Amygdala (tissue), 56 donors: ENCODE measurements at places on chromosomes 5 and 9.

- DNase-seq = no peak
Measured at GRCh38 chr5:2465383-2465782, 286.1 kb downstream of the IRX2 start.

GRCh38 chr5:95809414-95809960 is 13.0 kb downstream of the GLRX start:
- peak; percentile 15 for DNase-seq

GRCh38 chr5:18202164-18202563 is 567.9 kb downstream of the TAF11L14 start:
- DNase-seq = no peak

DNA sequence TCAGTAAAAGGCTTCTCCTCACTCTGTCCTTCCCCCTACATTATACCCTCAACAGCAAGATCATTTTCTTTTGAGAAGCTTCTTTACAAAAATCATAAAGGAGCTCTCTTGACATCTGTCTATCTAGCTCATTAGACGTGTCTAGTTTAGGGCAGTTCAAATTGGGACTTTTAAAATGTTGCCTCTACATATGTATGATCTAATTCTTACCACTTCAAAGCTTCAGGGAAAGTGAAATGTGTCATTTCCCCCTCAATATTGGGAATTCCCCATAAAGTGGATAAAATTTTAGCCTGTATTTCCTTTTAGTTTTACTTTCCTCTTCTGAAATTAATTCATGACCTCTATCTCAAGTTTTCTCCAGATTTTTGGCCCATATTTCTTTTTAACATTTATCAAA is 323.7 kb downstream of the ARRDC3 start:
- DNase-seq = no peak

- no peak for DNase-seq
Measured at GRCh38 chr9:87109851-87110250, 162.5 kb upstream of the GAS1 start.

GRCh38 chr5:93708442-93708841 is 33.0 kb downstream of the POU5F2 start:
- no peak for DNase-seq

DNA sequence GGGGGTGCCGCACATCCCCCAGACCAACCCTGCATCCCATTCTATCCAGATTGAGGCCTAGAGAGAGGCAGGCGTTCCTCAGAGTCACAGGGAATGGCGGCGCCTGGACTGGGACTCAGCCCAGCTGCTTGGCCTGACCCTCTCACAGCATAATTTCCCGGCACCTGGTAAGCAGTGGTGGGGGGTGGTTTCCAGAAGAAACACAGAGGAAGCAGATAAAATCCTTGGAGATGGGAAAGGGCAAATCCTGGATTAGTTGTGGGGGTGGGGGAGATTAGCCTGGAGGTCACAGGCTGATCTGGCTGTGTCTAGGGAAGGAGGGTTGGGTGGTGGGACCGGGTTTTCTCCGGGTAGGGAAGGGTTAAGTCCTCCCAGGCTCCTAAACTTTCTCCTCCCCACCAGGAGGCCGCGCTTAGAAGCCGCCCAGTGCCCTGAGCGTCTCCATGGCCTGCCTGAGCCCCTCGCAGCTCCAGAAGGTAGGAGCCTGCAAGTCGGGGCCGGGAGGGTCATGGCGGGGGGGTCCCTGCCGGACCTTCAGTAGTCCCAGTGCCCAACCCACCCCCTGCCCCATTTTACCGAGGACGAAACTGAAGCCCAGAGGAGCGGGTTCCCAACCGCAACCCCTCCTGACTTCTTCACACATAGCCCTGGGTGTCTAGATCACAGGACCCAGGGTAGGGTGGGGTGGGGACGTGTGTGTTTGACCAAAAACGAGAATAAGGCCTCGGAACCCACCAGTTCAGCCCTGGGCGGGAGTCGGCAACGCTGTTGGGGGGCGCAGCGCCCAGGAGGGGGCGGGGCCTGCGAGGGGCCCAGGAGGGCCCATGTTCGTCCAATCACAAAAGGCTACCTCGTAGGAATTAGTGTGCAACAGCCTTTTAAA is 1.3 kb downstream of the PHYHD1 start:
- peak; percentile 19 for DNase-seq

- DNase-seq = no peak
Measured at GRCh38 chr5:171660434-171660833, 125.2 kb upstream of the SMIM23 start.

- no peak for DNase-seq
Measured at GRCh38 chr9:91191411-91192380, 170.0 kb downstream of the AUH start.

DNA sequence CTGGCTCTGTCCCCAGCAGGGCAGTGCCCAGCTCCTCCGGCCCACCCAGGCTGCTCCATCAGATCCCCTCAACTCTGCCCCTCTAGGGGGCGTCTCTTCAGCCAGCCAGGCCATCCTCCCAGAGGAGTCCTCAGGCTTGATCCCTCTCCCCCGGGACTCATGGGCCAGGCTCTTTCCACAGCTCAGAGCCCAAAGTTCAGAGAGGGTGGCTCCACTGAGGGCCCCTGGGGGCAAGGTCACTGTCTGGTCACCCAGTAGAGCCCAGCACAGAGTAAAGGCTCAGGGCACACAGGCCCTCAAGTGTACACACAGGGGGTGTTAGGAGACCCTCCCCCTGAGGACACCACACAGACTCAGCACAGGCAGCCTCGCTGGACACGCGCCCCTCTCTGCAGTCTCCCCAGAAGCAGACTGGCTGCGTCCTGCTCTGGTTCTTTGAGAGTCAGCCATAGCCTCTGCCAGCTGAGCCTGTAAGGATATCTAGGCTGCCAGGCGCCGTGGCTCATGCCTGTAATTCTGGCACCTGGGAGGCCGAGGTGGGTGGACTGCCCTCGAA is 64.8 kb downstream of the PAX5 start:
- DNase-seq = no peak

GRCh38 chr9:94665613-94666012 is 26.3 kb upstream of the FBP1 start:
- no peak for DNase-seq

DNA sequence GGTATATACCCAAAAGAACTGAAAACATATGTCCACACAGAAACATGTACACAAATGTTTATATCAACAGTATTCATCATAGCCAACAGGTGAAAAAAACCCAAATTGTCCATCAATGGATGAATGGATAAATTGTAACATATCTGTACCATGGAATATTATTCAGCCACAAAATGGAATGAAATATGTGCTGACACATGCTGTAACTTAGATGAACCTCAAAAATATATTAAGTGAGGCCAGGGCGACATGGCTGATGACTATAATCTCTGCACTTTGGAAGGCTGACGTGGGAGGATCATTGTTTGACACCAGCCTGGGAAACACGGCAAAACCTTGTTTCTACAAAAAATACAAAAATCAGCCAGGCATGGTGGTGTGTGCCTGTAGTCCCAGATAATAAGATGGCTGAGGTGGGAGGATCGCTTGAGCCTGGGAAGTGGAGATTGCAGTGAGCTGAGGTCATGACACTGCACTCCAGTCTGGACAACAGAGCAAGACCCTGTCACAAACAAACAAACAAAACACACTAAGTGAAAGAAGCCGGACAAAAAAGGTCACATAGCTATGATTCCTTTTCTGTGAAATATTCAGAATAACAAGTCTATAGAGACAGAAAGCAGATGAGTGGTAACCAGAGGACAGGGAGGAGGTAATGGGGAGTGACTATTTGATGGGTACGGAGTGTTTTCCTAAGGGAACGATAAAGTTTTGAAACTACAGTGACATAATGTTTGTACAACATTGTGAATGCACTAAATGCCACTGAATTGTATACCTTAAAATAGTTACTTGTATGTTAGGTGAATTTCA is 11.4 kb downstream of the KYAT1 start:
- no peak for DNase-seq

GRCh38 chr5:175281714-175282113 is 162.3 kb downstream of the DRD1 start:
- no peak for DNase-seq

- DNase-seq = no peak
Measured at GRCh38 chr9:81562231-81563019, 126.9 kb downstream of the TLE1 start.

DNA sequence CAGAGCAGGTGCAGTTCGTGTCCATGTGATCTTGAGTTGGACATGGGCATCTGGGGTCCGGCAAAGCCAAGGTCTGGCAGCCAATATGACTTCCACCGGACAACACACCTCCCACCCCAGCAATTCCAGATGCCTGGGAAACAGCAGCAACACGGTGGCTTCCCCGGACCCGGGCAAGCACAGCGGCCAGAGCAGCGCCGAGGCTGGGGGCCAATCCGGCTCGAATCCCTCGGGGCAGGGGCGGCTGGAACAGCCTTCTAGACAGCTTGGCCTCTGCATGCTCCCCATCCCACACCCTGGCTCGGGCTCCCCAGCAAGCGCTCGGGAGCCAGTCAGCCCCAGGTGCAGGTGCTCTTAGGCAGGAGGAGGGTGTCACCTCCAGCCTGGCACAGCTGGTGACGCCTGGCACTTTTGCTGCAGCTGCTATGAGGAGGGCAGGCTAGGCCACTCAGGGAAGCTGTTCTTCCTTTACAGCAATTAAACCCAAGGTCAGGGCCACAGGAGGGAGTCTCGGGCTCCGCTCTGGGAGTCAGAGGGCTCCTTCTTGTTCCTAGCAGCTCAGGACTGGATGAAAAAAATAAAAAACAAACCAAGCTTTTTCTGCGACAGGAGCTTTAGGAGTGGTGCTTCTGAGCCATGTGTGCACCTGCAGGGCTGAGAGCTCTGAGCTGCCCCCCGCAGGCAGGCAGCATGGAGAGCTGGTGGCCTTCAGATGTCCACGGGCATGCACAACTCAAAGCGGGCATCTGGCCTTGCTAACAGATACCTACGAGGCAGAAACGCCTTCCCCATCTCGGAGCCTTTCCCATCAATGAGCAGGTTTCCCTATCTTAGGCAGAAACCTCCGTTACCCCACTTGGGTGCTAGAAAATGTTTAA is 28.2 kb downstream of the DBH start:
- no peak for DNase-seq

DNA sequence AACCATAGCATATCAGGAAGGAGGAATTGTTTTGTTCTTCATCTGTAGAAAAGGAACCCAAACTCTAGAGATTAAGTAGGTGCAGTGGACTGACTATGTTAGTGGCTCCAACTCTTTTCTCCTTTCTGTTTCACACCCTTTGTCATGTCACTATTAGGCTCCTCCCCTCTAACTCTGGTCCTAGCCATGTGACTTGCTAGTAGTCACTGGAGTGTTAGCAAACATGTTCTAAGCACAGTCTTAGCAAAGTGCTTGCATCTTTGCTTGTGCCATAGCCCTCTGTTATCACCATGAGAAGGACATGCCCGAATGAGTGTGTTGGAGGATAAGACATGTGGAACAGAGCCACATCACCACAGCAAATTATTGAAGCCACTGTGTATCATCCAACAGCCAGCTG is 55.4 kb upstream of the PPP3R2 start:
- no peak for DNase-seq

- no peak for DNase-seq
Measured at GRCh38 chr9:20972684-20973083, 58.8 kb downstream of the HACD4 start.

- no peak for DNase-seq
Measured at GRCh38 chr5:138444774-138445546, 6.1 kb downstream of the REEP2 start.
